ENCODE measurements at places on chromosomes 6 and 20.

- no peak for DNase-seq
Measured at GRCh38 chr6:23688650-23689049, 437.4 kb upstream of the NRSN1 start.

DNA sequence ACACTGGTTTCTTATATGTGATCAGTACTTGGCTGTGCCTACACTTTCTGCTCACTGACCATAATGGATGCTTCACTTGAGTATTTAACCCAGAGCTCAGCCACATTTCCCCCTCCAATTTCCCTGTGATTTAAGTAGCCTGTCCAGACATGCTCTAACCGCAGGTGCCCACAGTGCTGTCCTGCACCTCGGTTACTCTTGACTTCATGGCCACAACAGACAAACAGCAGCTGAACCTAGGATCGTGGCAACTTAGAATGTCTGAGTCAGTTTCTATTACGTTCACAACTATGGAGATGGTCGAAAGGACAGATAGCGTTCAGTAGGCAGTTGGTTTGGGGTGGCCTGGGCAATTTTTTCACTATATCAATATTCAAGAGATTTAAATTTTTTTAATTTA is 306.9 kb upstream of the SGK1 start:
- no peak for DNase-seq

DNA sequence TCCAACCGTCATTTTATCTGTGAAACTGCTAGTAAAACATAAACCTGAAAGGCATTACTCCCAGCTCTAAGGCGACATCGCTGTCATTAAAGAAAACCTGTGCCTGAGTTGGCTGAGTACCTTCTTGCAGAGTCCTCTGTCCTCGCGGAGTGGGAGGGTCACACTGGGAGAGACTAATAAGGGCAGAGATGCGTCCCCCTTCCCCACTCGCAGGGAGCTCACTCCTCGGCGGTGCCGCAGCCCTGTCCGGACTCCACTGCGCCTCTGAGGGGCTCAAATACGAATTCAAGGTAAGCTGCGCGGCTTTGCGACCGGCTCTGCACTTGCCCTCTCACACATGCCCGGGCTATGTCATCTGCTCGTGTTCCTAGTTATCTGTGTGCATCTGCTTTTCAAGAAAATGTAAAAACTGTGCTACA is at the start of gene COL19A1:
Gene COL19A1 (plus strand): TSS at position 206 of the 419 bp plus-strand sequence. CDS start 13,012 bp downstream, outside the sequence.
- peak; percentile 43 for DNase-seq

- DNase-seq = no peak
Measured at GRCh38 chr20:1388741-1389483, 3.9 kb downstream of the FKBP1A start.

DNA sequence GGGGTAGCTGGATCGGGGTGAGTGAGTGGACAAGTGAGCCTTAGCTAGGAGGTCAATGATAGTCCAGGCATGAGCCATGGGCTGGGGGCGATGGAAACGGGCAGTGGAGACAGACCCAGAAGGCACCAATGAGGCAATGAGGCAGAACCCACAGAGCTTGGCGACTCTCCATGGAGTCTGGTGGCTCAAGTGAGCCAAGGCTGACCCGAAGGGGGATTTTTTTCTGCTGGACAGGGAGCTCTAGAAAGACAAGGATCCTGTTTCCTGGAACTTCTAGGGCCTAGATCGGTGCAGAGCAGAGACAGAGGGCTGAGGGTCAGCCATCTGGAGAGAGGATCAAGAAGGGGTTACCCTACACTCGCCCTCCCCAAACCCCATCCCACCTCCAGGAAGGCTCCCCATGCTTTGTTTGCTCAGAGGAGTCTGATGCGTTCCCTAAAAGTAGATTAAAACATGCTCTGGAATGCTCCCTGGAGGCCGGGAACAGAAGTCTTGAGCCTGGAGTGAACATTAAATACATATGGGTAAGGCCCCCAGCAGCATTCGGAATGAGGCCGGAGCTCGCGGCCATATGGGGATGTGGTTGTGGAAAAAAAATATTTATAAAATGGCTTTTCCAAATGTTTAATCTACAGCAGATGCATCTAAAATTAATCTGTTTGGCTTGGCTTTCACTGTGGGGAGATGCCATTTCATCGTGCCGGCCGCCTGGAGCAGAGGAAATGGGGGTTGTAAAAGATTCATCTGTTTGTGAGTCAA is 237.8 kb upstream of the PMEPA1 start:
- DNase-seq = no peak

- DNase-seq = peak; percentile 85
Measured at GRCh38 chr20:63580796-63581461, 6.9 kb upstream of the HELZ2 start.

DNA sequence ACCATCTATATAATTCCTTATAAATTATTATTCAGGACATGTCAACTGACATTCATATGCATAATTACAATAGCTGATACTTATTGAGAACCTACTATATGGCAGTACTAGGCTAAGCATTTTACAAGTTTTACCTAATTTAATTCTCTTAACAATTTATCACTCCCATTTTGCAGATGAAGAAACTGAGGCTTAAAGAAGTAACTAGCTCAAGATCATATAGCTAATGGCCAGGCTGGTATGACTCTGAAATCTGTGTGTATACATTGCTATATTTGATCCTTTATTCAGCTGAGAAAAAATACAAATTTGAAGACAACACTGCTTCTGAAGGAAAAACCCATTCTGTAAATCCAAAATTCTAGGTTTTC is 85.0 kb downstream of the CRYBG1 start:
- no peak for DNase-seq

DNA sequence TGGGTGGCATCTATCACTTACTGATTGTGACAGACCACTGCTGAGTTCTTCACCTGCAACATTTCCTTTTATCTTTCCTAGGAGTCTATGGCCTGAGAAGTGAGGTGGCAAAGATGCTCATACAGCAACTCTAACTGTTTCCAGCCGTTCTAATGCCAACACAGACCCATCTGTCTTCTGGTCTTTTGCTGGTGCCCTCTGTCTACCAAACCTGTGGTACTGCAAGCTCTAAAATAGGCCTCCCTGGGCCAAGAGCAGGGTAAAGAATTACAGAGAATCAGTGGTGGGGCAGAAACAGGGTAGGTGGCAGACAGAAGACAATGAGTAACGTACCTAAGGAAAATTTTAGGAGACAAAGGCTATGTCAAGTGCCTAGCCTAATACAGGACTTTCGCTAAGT is 611.0 kb upstream of the FLRT3 start:
- DNase-seq = no peak

DNA sequence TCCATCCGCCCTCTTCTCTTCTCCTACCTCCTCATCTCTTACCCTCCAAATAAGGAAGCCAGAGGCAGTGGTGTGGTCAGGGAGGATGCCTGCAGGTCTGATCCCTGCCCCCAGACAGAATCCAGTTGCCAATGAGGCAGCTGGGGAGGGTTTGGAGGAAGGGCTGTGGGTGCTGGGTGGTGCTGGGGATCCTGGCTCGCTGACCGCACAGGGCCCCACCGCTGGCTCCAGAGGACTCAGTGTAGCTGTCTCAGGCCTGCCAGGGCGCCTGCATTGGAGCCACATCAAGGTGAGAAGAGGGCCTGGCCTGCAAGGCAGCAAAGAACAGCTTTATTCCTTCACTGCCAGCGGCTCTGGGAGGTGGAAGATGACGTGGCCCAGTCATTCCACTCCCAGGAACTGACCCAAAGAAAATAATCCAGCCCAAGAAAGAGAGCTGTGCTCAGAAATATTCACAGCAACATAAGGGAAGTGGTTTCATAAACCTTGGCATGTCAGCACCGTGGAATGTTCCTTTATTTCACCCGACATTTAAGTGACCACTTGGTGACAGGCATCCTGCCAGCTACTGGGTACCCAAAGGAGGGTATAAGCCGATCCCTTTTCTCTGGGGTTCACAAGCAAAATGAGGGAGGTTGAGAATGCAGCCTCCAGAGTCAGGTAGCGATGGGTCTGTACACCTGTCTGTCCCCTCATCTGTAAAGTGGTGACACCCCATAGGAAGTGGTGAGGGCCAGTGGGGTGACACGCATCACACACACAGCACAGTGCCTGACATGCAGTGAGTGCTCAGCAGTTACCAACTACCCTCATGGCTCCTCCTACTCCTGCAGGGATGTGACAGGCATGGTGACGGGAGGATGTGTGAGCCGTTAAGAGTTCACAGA is 125.1 kb downstream of the SNX5 start:
- no peak for DNase-seq

GRCh38 chr20:16615199-16615598 is 42.0 kb upstream of the KIF16B start:
- no peak for DNase-seq

GRCh38 chr20:380763-381580 is 412 bp downstream of the TRIB3 start:
- peak; percentile 83 for DNase-seq

DNA sequence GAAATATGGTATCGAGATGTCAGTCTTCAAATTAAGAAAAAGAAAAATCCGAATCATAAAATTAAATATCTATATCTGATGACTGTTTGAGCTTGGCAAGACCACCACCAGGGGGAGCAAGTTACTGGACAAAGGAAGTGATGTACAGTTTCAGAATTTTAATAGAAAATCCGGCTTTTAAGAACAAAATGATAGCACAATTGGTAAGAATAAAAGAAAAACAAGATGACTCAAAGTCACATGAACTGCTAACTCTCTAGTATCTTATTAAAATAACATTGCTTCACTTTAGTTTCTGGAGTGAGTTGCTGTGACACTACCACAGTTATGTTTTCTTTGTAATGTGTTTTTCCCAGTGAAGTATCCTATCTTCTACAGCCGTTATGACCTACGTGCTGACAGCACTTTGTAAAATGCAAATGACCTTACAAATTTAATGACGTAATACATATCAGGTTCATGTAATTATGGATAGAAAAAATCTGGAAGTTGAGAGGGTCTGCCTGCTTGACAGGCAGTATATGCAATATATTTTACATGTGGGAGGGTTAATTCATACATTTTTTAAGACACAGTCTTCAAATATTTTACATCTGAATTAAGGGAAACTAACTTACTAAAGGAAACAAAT is 405.3 kb upstream of the HS3ST5 start:
- DNase-seq = peak; percentile 3

DNA sequence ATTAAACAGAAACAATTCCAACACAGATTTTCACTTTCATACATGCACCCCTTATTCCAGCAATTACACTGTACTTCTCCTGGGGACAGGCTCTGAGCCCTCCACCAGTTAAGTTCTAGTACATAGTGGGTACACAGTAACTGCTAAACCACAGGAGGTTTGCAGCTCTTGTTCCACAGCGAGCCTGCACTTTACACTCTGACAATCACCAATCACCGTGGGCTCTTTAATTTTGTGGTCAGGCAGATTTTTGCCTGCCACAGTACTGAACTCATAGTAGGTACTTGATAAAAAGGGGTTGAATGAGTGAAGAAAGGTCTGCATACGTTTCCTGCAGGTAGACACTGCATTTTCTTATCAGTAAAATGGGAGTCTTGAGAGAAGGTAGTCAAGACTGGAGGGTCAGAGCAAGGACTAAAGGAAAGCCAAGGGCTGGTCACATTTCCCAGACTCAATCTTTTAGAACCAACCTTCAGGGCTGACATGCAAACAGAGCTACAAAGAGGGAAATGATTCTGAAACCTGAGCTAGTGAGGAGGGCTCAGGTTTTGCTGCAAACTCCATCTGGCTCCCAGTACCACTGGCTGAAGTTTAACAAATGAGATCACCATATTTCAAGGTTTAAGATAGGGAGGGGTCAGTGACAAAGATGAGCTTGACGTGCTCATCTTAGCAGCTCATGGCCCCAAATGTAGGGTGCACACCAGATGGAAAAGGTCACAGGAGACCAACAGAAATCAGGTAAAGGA is 404.6 kb downstream of the BTBD9 start:
- peak; percentile 49 for DNase-seq

DNA sequence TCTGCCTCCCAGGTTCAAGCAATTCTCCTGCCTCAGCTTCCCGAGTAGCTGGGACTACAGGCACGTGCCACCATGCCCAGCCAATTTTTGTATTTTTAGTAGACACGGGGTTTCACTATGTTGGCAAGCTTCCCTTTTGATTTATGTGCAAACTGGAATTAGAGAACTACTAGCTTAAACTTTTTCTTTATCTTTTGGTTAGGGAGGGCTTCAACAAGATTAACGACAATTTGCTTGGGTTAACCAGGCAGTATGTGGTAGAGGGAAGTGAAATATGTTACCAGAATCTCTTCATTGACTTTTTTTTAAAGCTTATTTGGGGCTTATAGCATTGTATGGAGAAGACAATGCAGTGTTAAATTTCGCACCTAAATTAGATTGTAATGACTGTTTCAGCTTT is 9.0 kb downstream of the MYO6 start:
- no peak for DNase-seq

DNA sequence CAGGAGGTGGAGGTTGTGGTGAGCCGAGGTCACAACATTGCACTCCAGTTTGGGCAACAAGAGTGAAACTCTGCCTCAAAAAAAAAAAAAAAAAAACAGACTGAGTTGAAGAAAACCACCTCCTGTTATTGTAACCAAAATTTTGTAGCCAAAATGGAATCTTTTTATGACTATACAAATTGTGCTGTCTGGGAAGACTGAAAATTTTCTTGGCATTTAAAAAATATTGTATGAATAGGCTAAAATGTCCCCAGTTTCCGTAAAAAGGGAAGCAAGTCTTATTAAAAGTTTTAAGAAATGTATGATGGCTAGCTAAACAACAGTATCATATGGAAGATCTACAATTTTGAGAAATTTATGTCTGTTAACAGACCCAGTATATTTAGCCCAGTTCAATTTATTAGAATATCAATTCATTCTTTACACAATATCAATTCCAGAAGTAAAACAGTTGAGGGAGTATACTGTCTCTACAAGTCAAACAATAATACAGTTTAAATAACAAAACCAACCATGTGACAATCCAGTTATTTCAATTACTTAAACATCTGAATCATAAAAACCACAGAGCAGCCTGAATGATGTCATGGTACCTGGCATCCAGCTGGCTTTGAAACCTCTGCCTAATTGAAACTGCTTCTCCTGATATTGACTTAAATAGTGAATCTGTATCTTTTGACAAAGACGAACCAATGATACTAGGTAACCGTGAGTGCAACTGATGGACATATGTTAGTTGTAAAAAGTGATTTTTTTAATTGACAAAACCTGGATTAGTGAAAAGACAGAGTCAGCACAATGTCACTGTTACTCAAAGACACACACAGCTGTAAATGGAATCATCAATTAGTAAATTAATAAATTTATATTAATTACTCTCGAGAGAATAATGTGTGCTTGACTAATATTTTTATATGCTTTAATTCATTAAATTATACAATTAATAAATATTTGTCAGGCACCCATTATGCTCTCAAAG is 166.6 kb upstream of the MARCKS start:
- DNase-seq = peak; percentile 25
